Cardiac muscle cell (in vitro differentiated cells and primary cell): ENCODE measurements at places on chromosomes 12 and 14.

- no peak for DNase-seq
These were observed 7.3 kb downstream of the CLEC7A start for GRCh38 chr12:10122689-10123088.

DNA sequence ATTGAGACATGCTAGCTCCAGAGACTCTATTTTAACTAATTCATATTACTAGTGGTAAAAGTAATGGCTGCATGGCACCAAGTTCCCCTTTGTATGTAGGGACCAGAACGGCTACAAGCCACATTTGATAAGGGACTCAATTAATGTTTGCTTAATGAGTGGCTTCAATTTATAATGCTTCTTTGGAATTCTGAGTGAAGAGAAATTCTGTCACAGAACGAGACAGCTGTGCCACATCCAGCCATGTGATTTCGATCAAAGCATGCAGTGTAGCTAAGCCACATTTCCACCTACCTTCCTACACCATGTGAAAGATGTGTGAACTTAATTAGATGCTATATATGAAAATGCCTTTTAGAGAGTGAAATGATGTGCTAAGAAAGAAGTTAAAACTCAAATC lies 217.4 kb downstream of the ACSS3 start:
- no peak for DNase-seq

- no peak for DNase-seq
These were observed 219.9 kb downstream of the SEC23A start for GRCh38 chr14:38883127-38883526.

DNA sequence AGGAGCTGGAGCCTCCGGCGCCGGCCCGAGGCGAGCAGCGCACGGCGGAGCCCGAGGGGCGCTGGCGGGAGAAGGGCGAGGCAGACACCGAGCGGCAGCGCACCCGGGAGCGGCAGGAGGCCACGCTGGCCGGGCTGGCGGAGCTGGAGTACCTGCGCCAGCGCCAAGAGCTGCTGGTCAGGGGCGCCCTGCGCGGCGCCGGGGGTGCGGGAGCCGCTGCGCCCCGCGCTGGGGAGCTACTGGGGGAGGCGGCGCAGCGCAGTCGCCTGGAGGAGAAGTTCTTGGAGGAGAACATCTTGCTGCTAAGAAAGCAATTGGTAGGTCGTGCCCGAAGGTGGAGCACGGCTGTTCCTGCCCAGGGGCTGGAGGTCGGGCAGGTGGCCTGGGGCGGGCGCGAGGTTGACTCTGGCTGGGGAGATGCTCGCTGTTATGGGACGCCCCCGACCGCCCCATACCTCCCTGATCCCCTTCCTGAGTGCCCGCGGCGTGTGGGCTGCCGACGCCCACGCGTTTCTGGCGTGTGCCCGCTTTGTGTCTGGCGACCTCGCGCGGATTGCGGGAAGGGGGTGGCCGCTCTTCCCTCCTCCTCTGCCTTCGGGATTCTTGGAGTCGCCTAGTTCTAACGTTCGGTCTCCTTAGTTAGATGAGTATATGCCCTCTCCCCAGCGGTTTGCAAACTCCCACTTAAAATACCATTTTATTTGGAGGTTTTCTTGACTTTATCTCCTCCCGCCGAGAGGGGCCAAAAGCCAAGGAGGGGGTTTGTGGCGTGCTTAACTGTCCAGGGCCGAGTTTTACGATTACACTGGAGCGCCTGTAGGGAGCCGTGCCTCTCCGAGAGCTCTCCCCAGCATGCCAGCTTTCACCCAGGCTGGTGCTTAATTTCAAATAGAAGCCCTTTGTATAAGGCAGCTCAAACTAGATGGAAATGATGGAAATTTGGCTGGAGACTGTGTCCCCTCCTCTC lies 752 bp downstream of the DACT1 start:
- DNase-seq, result peak; percentile 59

DNA sequence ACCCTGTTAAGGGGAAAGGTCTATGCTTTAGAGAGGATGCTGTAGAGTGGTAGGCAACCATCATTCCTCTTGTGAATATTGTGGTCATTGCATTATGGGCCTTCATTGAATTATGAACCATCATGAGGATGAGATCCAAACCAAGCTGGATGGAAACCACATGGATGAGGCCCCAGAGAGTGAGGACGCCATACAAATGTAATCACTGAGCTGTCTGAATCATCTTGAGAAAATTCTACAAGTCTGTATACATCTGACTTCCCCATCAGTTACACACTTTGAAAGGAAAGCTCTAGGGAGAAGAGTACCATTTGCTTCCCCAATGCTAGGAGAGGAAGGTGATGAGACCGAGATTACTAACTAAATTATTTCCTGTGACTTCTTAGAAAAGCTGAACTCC lies 172.9 kb downstream of the CACNA1C start:
- DNase-seq, result no peak

GRCh38 chr12:69196302-69197288 lies 42.8 kb upstream of the CPSF6 start:
- DNase-seq, result no peak

DNA sequence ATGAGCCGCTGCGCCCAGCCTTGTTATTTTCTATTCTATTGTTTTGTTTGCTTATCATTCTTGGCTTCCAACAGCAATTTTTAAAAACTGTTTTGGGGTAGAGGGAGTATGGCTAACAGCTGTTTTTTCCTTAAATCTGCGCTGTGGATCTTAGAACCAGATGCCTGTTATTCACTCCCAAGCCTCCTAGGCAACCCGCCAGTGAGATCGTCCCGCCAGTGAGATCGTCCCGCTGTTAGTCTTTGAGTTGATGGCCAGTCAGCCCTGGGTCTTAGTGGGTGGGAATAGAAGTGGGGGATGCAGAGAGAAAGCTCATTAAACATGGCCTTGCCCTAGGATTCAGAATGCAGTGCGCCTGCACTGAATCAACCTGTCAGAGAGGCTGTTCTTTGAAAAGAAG lies 67.3 kb upstream of the BICD1 start:
- DNase-seq, result peak; percentile 86

- DNase-seq, result no peak
These were observed 193.0 kb downstream of the C12orf50 start for GRCh38 chr12:87836190-87836589.

DNA sequence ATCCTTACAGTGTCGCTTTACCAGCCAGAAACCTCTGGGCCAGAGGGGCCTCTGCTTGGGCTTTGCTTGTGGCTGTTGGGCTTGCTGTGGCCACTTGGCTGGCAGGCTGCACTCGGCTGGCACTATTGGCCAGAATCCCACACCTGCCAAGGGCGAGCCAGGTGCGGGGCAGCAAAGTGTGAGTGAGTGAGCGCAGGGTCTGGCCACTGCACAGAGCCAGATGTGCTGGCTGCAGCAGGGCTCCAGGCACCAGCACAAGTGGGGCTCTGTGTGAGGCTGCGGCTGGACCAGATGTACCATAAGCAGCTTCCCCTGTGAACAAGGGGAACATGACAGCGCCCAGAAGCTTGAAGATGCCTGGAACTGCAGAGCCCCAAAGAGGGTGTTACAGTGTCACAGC lies 33.5 kb upstream of the ARID2 start:
- DNase-seq, result no peak

DNA sequence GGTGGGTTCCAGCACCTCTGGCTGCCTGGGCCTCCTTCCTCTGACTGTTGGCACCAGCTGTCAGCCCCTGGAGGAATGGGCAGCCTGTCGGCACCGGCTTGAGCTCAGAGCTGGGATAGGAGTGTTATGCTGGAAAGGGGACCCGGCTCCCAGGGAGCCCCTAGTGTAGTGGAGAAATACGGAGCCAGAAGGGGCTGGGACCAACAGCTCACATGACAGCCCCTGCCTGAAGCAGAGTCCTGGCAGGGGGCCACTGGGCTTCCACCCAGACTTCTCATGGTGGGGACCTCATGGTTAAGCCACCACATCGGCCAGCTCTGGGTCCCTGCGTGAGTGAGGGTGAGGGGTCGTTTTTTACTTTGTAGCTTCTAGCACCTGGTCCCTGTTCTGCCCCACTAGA lies 174.5 kb downstream of the TSPAN9 start:
- no peak for DNase-seq

DNA sequence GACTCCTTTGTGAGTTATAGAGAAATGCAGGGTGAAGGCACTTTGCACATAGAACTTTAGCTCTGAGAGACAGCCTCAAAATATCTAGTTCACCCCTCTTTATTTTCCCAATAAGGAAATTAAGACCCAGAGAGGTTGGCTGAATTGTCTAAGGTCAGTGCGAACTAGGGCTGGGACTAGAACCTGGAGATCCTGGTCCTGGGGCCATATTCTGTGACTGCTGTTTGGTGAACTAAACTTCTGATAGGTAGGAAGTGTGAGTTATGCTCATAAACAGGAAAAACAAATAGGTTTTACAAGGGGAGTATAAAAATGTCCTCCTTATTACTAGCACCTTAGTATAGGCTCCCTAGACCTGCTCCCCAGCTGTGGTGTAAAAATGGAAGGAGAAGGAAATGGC lies 53.9 kb downstream of the DAD1 start:
- DNase-seq, result no peak

DNA sequence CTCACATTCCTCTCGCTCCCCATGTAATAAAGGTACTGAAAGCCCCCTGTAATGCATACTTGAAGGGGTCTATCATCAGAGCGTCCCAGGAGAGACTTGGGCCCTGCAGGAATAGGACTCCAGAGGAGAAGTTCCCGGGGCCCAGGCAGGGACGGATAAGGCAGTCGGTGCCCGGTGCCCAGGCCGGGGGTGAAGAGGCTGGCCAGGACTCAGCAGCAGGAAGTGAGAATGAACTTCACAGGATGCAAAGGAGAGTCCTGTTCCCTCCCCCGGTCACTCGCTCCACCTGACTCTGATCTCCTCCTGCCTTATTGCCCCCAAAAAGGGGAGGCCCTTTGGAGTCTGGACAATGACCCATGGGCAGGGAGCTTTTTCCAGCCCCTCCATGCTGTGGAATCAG lies 40.2 kb downstream of the LRRC74A start:
- no peak for DNase-seq

DNA sequence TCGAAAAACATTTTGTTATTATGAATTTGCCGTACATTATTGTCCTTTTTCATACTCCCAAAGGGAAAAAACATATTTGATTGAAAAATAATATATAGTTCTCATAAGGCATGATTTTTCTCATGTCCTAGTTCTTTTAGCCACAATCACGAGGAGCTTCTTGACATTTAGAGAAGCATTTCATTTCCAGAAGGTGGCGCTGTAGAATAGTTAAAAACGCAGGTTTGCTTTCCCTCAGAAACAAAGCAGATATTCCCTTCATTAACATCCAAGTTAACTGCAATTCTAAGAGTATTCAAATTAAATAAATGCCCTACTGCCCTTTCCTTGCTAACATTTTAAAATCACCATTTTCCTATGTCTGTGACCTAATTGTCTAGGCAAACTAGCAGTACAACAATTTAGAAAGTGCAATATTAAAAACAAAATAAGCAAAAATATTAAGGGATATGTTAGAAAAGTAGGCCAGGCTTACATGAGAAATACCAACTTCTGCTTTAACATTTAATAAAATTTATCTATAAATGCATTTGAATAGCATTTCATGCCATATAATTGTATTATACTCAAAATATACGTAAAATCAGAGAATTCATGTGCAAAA lies 10.9 kb upstream of the PIK3C2G start:
- peak; percentile 88 for DNase-seq

DNA sequence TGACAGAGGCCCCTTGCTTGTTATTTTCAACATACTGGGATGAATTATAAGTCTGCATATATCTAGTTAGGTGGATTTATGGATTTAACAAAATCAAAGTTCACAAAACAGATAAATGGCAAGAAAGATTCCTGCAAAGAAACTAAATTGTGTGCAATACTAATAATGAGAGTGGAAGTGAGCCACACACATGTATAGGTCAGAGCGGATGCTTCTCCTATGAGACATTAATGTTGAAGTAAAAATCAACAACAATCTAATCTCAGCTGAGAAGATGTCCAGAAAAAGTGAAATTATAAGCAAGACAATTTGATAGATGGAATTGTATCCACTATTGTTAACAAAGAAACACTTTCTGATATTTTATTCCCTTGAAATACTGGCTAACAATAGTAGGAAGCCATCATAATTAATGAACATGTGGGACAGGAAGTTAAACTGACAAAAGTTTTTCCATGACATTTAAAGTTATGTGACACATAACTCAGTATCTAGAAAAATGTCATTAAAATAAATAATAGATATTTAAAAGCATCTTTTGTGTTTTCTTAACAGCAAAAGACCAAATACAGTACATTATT lies 39.7 kb downstream of the RAD51B start:
- no peak for DNase-seq
